ENCODE measurements at places on chromosomes 6 and 20.

DNA sequence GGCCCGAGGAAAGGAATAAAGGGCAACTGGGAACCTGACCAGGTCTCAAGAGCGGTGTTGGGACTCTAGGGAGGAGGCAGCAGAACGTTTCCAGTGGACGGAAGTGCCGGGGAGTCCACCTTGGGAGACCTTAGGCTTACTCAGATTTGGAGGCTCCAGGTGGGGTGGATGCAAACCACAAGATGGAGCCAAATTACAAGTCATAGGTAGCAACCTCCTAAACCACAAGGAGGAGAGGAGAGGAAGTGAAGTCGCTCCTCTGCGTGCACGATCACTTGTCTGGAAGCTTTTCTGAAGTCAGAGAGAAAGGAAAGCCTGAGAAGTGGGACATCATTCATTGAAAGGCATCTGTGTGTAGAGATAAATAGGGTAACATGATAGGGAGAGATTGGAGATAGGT is 9.3 kb downstream of the HLA-DOA start:
- DNase-seq = no peak

DNA sequence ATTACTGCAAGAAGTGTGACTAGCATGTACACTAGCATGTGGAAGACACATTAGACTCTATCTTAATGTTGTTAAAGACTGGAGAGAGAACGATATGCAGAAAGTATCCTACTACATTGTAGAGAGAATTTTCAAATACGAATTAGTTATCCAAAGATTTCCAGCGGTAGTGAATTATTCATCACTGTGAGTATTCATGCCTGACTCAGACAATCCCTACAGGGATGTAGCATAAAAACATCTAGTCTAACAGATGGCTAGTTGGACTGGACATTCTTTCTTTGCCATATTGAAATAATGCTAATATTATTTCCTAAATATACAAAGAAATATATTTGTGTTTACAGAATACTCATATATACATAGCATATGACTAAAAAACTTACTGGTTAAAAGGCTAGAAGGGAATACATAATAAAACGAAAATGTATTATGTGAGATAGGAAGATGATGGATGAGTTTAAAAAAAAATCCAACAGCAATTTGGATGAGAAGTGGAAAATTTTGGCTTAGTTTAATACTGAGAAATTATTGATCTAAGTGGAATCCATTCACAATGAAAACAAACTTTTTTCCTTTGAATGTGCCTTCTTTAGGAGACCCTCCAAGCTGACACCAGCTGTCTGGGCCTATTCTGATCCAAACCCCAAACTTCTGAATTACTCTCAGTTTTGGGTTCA is 580.7 kb downstream of the RFPL4B start:
- no peak for DNase-seq

DNA sequence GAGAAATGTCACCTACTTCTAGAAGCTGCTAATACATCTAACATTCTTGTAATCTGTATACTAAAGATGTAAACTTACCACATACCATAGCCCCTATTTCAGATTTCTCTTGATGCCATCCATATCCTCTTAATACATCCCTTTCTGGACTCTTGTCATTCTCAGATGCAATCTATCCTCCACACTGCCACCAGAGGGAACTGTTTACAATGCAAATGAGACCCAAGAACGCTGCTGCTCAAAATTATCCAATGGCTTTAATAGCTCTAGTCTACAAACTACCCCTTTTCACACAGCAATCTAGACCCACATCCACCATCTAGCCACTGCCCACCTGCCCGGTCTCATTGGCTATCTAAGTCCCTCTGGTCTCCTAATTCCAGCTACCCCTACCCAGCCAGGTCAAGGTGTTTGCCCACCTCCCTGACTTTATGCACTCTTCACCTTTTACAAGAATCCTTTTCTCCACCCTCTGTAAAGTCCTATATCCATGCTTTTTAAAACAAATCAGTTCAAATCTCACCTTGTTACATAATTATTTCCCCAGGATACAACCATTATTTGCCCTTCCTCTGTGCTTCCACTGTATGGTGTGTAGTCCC is 14.8 kb downstream of the FAXC start:
- DNase-seq = no peak

DNA sequence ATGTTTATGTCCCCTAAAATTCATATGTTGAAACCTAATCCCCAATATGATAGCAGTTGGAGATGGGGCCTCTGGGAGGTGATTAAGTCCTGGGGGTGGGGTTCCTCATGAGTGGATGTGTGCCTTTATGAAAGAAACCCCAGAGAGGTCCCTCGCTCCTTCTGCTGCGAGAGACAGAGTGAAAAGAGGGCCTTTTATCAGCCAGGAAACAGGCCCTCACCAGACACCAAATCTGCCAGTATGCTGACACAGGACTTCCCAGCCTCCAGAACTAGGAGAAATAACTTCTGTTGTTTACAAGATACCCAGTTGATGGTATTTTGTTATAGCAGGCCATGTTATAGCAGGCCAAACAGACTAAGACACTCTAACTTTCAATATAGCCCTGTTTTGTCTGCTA is 100.9 kb upstream of the NFATC2 start:
- no peak for DNase-seq

GRCh38 chr6:141426400-141426980 is 706.2 kb upstream of the GJE1 start:
- DNase-seq = no peak

GRCh38 chr6:29723666-29724588 is 693 bp downstream of the HLA-F start:
- DNase-seq = peak; percentile 77

GRCh38 chr6:117389227-117390057 is 36.3 kb downstream of the ROS1 start:
- DNase-seq = no peak

DNA sequence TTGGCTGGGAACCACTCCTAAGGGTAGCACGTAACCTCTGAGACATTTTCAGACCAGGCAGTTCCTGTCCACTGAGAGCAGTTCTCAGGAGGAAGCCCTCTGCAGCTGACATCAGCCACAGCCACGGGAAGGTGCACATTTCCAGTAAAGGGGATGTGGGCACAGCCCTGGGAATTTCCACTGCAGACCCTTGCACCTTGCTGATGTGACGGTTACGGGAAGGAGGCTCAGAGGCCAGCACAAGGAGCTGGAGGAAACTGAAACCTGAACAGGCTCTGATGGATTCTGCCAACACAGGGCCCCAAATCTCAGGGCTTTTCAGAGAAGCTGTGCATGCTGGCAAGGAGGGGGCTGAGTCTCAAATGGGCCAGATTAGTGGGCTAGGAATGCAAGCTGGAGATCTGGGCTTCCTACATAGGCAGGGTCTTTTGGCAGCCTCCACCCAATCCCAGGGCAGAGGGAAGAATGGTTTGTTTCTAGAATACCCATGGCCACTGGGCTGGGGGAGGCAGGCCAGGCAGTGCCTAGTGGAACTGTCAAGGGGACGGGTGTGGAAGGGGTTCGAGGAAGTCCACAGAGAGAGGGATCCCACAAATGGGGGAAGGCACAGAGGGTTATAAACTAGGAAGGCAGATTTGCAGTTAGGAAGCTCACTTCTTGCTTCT is 14.2 kb downstream of the EBF4 start:
- DNase-seq = no peak

- DNase-seq = no peak
Measured at GRCh38 chr6:156421933-156422332, 355.2 kb upstream of the ARID1B start.
